Bronchial smooth muscle cell (primary cell): ENCODE measurements at places on chromosomes 16 and 17. TPM values are rescaled to one million over a fixed set of nuclear protein-coding genes. Genes with fewer than 3 reads are reported as not detected.

ERN2 gene
- 0.26 and 1.3 TPM in 2 replicates for total RNA-seq

KRTAP4-4 gene
- not detected in 2 replicates for total RNA-seq

TBC1D3B gene
- 2.6 and 3.2 TPM in 2 replicates for total RNA-seq

SMTNL2 gene
- total RNA-seq, result 0.47 and 10.1 TPM in 2 replicates

TBC1D3 gene
- total RNA-seq, result not detected in 2 replicates

MT1F gene
- not detected in 2 replicates for total RNA-seq

CFDP1 gene
- total RNA-seq, result 78.0 and 88.0 TPM in 2 replicates

IL21R gene
- 1.4 and 2.6 TPM in 2 replicates for total RNA-seq

KRT33A gene
- total RNA-seq, result not detected in 2 replicates

NUP88 gene
- 39.2 and 48.9 TPM in 2 replicates for total RNA-seq
